ENCODE measurements at places on chromosomes 6 and 20. TPM values are rescaled to one million over a fixed set of nuclear protein-coding genes. Genes with fewer than 3 reads are reported as not detected.

DNA sequence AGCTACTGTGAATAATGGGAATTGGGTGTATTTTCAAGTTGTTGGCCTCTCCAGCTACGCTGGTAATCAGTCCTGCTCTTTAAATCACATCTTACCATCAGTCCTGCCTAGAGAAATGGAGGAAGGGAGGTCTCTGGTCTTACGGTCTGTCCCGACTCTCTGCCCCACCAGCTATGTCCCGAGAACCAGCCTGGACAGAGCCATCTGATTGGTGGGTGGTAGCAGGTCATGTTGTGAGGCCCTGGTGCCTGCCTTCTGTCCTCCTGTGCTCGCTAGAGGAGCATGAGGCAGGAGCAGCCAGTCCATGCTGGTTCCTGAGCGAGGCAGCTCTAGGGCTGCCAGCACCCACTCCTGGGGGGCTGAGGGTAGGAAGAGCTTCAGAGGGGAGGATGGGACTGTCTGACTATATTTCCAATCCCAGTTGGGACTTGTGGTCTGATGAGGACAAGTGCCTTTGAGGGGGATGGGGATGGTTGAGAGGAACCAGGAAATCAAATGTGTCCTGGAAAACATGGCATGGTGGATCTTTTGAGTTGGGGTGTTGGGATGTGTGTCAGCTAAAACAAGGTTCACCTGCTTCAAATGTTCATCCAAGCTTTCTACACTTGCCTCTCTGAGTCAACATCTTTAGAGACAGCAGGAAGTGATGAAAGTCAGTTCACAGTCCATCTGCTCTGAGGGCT is 33.0 kb downstream of the SYNJ2 start:
- no peak overlapping the region for H3K27ac ChIP-seq
- no peaks in the 10 kb centered on the region for H3K36me3 ChIP-seq
- no peak overlapping the region for H3K4me3 ChIP-seq
- H3K4me1 ChIP-seq, result peaks cover 60% of the 10 kb centered on the region
- H3K27me3 ChIP-seq, result no peaks in the 10 kb centered on the region

DNA sequence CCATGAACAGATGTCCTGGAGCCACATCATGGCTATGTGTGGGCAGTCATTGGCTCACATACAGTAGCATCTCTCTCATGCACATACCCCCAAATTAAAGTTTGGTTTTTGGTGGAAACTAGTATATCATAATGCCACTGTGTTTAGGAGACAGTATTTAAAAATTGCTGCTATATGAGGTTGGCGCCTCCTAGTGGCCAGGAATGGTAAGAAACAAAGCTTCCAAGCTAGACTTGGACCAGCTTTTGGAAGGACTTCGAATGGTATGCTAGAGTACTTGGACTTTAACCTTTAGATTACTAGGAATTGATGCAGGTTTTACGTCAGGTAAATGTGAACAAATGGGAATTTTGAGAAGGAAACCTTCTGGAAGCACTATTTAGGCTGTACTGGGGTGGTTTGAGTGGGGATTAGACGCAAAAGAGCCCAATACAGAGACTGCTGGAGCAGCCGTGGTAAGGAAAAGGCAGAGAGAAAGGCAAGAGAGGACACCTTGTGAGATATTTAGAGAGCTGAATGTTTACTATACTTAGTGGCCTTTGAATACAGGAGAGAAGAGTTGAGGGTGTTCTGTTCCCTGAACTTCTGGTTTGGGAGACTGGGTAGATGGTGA is 23.8 kb downstream of the PRSS35 start:
- H3K4me3 ChIP-seq, result no peak overlapping the region
- H3K27ac ChIP-seq, result no peak overlapping the region
- H3K4me1 ChIP-seq, result no peaks in the 10 kb centered on the region
- DNase-seq, result peak; percentile 58
- no peaks in the 10 kb centered on the region for H3K36me3 ChIP-seq

DNA sequence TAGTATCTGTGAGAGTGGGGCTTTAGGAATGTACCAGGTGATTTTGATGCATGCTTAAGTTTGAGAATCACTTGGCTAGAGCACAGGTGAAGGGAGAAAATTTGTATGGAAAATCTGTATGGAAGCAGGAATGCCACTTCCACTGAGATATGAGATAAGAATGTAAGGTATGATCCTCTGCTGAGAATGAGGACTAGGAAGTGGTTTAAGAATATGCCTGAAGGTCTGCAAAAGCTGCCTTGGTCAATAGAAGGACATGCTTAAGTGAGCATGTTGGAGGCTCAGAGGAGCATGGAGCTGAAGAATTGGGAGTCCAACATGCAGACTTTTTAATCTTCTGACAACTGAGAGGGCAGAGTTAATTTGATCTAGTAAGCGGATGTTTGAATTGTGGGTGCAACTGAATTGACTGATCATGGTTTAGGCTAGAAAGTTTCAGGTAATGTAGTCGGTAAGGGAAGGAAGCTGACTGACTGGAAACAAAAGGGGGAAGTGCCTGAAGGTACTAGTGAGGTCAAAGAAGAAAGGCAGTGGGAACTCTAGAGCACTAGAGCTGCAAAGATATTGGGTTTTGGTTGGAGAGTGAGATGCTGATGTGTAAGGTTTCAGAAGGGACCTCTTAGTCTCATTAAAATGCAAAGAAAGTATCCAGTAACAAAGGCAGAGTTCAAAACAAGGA is 28.6 kb upstream of the NOTCH4 start:
- no peak overlapping the region for H3K27ac ChIP-seq
- H3K36me3 ChIP-seq, result no peaks in the 10 kb centered on the region
- no peak for DNase-seq
- H3K4me3 ChIP-seq, result no peak overlapping the region
- peaks cover 27% of the 10 kb centered on the region for H3K4me1 ChIP-seq
- no peaks in the 10 kb centered on the region for H3K27me3 ChIP-seq

- no peak overlapping the region for H3K4me3 ChIP-seq
- H3K36me3 ChIP-seq, result no peaks in the 10 kb centered on the region
- H3K27me3 ChIP-seq, result no peaks in the 10 kb centered on the region
- no peak overlapping the region for H3K27ac ChIP-seq
- DNase-seq, result no peak
- no peaks in the 10 kb centered on the region for H3K4me1 ChIP-seq
Observed at GRCh38 chr20:33568378-33568777, 78.5 kb downstream of the CBFA2T2 start.

DNA sequence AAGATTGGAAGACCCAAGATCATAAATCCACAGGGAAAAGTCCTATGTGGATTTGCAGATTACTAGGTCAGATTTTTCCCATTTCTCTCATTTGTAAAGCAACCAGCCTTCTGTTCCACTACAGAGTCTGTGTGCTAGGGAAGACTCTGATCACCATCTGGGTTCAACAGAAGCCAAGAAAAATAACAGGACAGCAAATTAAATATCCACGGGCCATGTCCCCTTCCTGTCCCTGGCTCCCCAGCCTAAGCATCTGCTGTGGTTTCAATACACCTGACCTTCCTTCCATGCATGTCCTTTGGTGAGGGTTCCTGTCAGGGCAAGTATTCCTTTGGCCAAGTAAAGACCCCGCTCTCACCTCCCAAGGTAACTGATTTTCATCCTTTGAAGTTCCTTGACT is 558.8 kb downstream of the KIF16B start:
- H3K36me3 ChIP-seq, result no peaks in the 10 kb centered on the region
- H3K4me3 ChIP-seq, result no peak overlapping the region
- H3K4me1 ChIP-seq, result no peaks in the 10 kb centered on the region
- DNase-seq, result no peak

- no peaks in the 10 kb centered on the region for H3K27me3 ChIP-seq
- H3K4me1 ChIP-seq, result peaks cover 24% of the 10 kb centered on the region
- no peak overlapping the region for H3K27ac ChIP-seq
- peaks cover 6% of the 10 kb centered on the region for H3K36me3 ChIP-seq
- H3K4me3 ChIP-seq, result no peak overlapping the region
Observed at GRCh38 chr6:16136621-16137450, 8.0 kb downstream of the MYLIP start.

GRCh38 chr6:122048570-122048969 is 350.9 kb upstream of the HSF2 start:
- H3K4me3 ChIP-seq, result no peak overlapping the region
- no peaks in the 10 kb centered on the region for H3K4me1 ChIP-seq
- DNase-seq, result no peak
- H3K36me3 ChIP-seq, result no peaks in the 10 kb centered on the region
- H3K27ac ChIP-seq, result no peak overlapping the region

DNA sequence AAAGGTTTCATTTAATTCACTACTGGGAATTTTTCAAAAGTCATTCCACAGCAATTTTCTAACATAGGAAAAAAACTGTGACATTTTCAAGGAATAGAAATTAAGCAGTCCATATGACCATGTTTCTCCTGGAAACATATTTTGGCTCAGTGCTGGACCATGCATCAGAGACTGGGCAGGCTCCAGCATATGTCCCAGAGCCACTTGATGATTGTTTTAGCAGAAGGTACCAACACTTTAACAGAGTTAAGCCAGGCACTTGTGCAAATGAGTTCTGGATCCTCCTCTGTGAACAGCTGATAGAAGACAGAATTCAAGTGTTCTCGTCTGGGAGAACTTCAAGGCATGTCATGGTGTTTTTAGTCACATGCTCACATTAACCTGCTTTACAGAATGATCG is 516.3 kb downstream of the COL12A1 start:
- H3K4me1 ChIP-seq, result no peaks in the 10 kb centered on the region
- no peak overlapping the region for H3K27ac ChIP-seq
- no peak for DNase-seq
- H3K4me3 ChIP-seq, result no peak overlapping the region
- H3K27me3 ChIP-seq, result no peaks in the 10 kb centered on the region

GRCh38 chr6:35014786-35015185 is 125.7 kb downstream of the ANKS1A start:
- DNase-seq, result peak; percentile 24
- peak overlapping the region; percentile 32 for H3K27ac ChIP-seq
- H3K4me1 ChIP-seq, result peaks cover 64% of the 10 kb centered on the region
- H3K36me3 ChIP-seq, result no peaks in the 10 kb centered on the region

DNA sequence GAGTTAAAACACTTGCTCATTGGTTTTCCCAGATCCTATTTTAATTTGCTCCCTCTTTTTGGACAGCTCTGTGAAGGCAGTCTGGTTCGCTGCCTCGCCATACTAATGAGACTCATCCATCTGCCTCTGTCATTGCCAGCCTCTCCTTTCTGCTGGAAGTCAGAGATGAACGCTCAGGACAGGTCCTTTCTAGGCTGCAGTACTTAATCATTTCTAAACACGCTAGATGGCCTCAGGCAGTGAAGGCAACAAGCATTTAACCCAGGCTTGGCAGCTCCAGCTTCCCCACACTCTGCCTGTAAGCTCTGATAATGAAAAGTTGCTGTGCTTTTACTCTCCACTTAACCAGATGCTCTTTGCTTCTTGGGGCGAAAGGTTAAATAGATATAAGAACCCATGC is 286.7 kb upstream of the POU3F2 start:
- DNase-seq, result no peak
- H3K4me3 ChIP-seq, result no peak overlapping the region
- no peaks in the 10 kb centered on the region for H3K27me3 ChIP-seq

DNA sequence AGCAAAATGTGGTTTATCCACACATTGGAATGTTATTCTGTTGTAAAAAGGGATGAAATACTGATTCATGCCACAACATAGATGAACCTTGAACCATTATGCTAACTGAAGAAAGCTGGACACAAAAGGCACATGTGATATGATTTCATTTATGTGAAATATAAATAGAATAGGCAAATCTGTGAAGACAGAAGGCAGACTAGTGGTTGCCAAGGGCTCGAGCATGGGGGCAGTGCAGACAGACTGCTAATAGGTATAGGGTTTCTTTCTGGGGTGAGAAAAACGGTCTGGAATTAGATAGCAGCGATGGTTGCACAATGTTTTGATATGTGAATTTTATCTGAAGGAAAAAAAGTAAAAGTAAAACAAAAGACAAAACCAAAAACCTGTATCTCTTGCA is 54.6 kb upstream of the FNDC1 start:
- no peak overlapping the region for H3K4me3 ChIP-seq
- DNase-seq, result no peak
- no peaks in the 10 kb centered on the region for H3K36me3 ChIP-seq
- H3K4me1 ChIP-seq, result no peaks in the 10 kb centered on the region
- no peak overlapping the region for H3K27ac ChIP-seq

GRCh38 chr6:114010540-114010939 is 39.6 kb upstream of the HDAC2 start:
- DNase-seq, result no peak
- no peaks in the 10 kb centered on the region for H3K36me3 ChIP-seq
- no peak overlapping the region for H3K4me3 ChIP-seq
- no peak overlapping the region for H3K27ac ChIP-seq

GRCh38 chr6:56581296-56581925 is 61.3 kb downstream of the DST start:
- peaks cover 5% of the 10 kb centered on the region for H3K4me1 ChIP-seq
- H3K27me3 ChIP-seq, result no peaks in the 10 kb centered on the region
- no peaks in the 10 kb centered on the region for H3K36me3 ChIP-seq
- H3K27ac ChIP-seq, result no peak overlapping the region
- no peak overlapping the region for H3K4me3 ChIP-seq

DNA sequence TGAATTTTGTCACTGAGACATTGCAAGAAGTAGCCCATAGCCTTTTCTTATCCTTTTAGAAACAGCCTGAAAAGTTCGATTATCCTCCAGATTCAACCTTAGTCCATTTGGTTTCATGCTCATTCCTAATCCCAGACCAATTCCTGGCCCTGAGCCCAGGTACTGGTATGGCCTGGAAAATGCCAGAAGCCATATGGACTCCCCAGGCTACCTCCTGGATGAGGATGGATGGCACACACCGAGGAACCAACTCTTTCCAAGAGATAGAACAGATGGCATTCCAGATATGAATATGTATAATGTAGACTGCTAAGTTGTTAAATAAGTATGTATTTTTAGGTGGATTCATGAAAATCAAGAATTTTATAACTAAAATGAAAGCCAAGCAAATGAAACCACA is 51.6 kb upstream of the SNAP25 start:
- H3K4me3 ChIP-seq, result no peak overlapping the region
- no peak overlapping the region for H3K27ac ChIP-seq
- H3K27me3 ChIP-seq, result no peaks in the 10 kb centered on the region
- no peaks in the 10 kb centered on the region for H3K36me3 ChIP-seq

- peaks cover 3% of the 10 kb centered on the region for H3K4me1 ChIP-seq
- H3K27me3 ChIP-seq, result peaks cover 2% of the 10 kb centered on the region
- H3K36me3 ChIP-seq, result no peaks in the 10 kb centered on the region
- H3K27ac ChIP-seq, result no peak overlapping the region
- no peak overlapping the region for H3K4me3 ChIP-seq
Observed at GRCh38 chr20:1758765-1759164, 101.2 kb upstream of the SIRPG start.

GRCh38 chr6:31158863-31159855 is 770 bp downstream of the TCF19 start:
- DNase-seq, result no peak
- H3K27ac ChIP-seq, result peak overlapping the region; percentile 23
- H3K27me3 ChIP-seq, result no peaks in the 10 kb centered on the region
- H3K4me1 ChIP-seq, result peaks cover 12% of the 10 kb centered on the region
- H3K36me3 ChIP-seq, result no peaks in the 10 kb centered on the region

GRCh38 chr6:170223718-170224693 is 66.9 kb downstream of the DLL1 start:
- no peaks in the 10 kb centered on the region for H3K27me3 ChIP-seq
- no peaks in the 10 kb centered on the region for H3K36me3 ChIP-seq
- no peaks in the 10 kb centered on the region for H3K4me1 ChIP-seq
- DNase-seq, result no peak

Gene TSPYL4
- 24.5 TPM for total RNA-seq

Gene GPR6
- total RNA-seq, result not detected

Gene PRKN
- 0.60 TPM for total RNA-seq

Gene RGS17
- total RNA-seq, result 1.1 TPM

Gene DSP
- total RNA-seq, result 0.32 TPM

Gene HCRTR2
- total RNA-seq, result not detected

Gene MOG
- not detected for total RNA-seq

Gene PROKR2
- total RNA-seq, result not detected

Gene NR2E1
- not detected for total RNA-seq

Gene PXDC1
- 119 TPM for total RNA-seq

Gene RNF39
- not detected for total RNA-seq

Gene MRPS26
- 43.9 TPM for total RNA-seq

Gene DNMT3B
- total RNA-seq, result 6.8 TPM
